Uterus (tissue), 4 donors: ENCODE measurements at places on chromosomes 1 and 21. TPM values are rescaled to one million over a fixed set of nuclear protein-coding genes. Genes with fewer than 3 reads are reported as not detected.

- DNase-seq, result peak; percentile 98
Observed at GRCh38 chr1:7783826-7784491, at the start of gene PER3. TSS of gene PER3 (plus strand) at chr1:7784291. CDS start at chr1:7784878, 587 bp downstream.

DNA sequence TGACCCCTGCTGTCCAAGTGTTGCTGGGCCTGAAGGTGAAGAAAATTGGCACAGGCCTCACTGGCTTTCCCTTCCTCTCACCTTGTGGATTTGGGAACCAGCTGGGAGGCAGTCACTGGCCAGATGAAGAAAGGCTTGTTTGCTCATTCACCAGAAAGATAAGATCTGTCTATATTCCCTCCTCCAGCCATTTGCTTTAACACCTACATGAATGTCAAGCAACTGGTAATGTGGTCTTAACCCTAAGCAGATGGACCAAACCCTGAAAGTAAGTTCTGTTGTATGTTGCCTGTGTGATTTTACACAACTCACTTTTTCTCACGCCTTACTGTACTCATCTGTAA is 10.3 kb upstream of the SRRM1 start:
- DNase-seq, result no peak

DNA sequence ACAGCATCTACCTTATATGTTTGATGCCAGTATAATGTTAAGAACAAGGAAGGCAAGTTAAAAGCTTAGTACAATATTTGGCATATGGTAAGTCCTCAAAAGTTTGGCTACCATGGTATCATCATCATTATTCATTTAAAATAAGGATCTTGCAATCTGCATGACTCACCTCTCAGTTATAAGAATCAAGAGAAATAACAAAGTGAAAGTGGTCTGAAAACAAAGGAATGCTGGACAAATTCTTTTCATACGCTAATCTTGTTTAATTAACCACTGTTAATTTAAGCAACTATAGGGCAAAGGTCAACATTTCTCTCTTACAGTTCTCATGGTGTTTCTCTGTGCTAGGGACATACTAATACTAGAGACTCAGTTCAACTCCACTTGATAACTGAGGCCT is 13.0 kb upstream of the CLDN19 start:
- DNase-seq, result no peak

DNA sequence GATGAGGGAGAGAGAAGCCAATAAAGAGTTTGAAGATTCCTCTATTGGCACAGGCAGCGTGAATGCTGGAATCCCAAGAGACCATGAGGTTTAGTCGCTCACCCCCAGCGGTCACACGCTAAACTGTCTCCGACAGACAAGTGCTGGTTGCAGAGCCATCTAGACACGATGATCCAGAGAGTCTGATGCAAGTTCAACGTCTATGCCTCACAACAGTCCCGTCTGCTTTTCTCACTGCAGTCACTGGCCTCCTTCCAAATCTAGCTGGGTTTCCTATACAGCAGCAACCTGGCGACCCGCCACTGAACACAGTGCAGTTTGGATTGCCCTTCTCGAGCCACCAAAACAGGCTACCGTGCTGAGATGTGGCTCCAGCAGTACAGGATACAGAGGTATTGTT is 98.6 kb upstream of the KRTAP19-8 start:
- no peak for DNase-seq

DNA sequence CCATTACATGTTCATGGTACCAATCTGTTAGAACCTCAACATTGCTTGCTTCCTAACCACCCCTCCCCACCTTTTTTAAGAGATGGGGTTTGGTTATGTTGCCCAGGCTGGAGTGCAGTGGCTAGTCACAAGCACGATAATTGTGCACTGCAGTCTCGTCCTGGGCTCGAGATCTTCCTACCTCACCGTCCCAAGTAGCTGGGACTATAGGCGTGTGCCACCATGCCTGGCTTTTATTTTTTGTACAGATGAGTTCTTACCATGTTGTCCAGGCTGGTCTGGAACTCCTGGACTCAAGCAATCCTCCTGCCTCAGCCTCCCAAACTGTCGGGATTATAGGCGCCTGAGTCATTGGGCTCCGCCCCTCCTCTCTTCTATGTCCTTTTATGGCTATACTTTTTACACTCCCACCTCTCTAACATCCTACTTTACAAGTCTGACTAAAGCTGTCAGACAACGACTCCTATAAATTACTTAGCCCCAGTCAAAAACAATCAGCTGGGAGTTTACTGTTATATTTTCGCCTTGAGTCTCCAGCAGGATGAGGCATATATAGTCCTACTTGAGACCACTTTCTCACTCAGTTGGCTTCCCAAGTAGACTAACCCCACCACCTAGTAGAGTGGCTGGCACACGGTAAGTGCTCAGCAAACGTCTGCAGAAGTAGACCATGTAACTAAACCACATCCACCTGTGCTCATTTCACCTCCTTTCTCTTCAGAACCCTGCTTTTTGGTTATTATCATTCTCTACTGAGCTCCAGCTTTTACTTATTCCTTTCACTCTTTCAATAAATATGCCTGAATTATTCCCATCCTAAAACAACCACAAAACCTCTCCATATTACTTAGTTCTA is 13.8 kb downstream of the ENSA start:
- no peak for DNase-seq

DNA sequence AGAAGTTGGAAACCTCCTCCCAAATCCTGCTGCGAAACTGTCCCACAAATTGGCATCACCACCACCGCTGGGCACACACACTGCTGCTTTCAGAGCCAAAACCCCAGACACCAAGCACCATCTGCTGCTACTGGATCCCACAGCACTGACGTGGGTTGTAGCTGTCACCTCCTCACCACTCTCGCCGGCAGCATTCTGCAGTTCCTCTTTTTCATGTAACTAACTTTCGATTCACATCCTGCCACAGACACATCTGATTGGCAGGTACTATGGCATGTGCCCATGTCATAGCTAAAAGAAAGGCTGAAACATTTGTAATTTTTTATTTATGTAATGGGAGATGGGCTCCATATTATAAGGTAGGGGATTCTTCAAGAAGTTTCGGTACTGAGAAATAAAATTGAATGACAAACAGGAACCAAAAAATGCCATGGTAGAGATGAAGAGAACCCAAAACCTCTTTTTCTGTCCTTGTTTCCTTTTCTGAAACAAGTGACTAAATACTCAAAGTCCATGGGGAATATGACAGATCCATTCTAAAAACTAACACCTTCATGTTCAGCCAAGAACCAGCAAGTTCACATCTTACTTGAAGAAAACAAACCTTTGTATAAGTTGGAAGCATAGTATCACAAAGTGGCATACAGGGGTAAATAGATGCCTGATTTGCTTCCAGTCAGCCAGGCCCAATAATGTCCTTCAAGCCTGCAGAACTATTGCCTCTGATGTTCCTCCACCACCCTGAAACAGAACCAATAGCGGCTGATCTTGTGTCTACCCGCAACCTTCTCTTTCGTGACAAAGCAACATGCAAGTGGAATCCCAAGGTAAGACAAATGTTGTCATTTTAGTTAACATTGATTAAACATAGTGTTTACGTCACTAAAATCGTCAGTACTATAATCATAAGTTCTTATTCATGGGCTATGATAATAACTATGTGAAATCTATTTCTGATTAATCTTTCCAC is 26.6 kb upstream of the RGS13 start:
- peak; percentile 18 for DNase-seq

The PRELP gene
- total RNA-seq, result 117 TPM

DNA sequence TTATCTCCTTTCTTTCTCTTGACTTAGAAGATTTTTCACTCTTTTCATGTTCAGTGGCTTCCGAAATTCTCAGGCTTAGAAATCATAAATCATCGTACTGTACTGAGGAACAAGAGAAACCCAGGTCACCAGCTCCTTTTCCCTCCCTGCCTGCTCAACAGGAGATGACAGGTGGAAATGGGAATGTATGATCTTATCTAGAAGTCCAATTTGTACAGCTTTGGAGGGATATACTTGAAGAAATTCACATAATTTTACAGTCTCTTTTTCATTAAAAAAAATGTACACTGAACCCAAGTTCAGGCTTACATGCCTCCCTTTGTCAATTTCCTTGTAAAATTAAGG is 11.7 kb downstream of the EVA1C start:
- no peak for DNase-seq

- no peak for DNase-seq
Observed at GRCh38 chr1:183040547-183040971, 17.3 kb downstream of the LAMC1 start.

The OTUD3 gene
- total RNA-seq, result 2.6 TPM

- DNase-seq, result no peak
Observed at GRCh38 chr1:31400393-31400792, 12.6 kb upstream of the SERINC2 start.

The COL6A2 gene
- total RNA-seq, result 321 TPM

GRCh38 chr1:167955915-167956314 is 19.0 kb upstream of the MPC2 start:
- no peak for DNase-seq

The CRNN gene
- total RNA-seq, result 0.28 TPM

The AVPR1B gene
- 0.62 TPM for total RNA-seq

DNA sequence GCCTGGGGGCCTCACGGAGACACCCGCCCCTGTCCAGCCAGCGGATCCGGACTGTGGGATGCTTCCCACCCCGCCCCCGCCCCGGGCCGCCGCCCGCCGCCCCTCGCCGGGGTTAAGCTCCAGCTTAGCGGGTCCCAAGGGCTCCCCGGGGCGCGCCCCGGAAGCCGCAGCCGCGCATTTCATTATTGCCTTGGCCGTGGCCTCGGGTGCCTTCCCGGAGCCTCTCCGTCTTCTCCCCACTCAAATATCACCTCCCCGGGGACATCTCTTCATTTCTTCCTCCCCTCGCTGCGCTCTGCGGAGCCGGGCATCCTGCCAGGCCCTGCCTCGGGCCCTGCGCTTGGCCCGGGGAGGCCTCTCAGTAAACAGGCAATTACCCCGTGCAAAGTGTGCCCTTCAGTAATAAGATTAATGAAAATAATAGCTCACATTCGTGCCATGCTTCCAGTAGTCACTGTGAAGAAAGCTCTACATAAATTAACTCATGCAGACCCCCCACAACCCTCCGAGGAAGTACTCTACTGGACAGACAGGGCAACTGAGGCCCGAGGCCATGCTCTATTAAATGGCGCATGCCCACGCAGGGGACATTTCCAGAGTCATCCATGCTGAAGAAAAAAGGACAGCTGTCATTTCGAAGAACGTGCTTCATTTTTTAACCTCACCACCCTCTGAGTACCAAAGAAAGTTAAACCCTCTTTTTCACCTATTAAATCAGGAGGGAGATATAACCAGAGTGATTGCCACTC is 49.9 kb upstream of the LAPTM5 start:
- DNase-seq, result no peak

GRCh38 chr1:220298470-220299205 is 26.4 kb upstream of the RAB3GAP2 start:
- DNase-seq, result no peak

DNA sequence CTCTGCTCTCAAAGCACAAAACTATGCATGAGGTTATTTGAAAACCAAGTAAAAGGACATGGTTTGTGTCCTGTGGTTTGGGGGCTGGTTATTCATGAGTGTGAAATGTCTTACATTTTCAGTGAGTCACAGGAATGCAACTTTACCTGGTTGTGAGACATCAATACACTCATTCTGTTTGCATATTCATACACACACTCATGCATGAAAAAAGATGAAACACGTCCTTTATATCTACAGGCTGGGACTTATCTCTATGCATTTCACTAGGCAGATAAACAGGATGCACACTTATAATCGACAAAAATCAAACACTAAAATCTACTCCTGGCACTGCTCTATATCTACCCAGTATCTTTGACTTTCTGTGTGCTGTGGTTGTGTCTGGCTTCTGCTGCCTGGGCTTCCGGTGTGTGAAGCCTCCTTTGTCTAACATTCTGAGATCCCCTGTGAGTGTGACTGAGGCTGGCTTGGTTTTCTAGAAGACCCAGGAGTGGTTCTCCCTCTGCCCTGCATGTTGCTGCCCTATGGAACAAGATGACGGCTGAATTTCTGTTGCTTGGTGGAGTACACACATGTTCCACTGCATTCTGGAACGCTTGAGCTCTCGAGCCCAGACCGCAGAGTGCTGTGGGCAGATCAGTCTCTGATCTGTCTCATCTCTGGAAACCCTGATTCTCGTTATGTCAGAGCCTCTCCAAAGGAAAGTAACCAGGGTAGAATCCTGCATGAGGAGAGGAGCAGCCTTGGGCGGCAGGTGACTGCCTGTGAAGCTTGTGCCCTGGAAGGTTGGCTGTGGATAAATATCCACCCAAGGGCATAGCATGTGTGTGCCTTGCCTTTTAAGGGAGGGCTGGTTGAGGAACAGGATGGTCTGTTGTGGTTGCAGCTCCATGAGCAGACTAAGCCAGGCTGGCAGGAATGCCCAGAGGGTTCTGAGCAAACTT is 19.7 kb upstream of the FASLG start:
- DNase-seq, result no peak
